ENCODE measurements at places on chromosomes 16 and 17.

- DNase-seq = no peak
Measured at GRCh38 chr16:3474136-3474779, 21.0 kb downstream of the C16orf90 start.

- no peak for DNase-seq
Measured at GRCh38 chr17:47660064-47660492, 10.4 kb downstream of the KPNB1 start.

DNA sequence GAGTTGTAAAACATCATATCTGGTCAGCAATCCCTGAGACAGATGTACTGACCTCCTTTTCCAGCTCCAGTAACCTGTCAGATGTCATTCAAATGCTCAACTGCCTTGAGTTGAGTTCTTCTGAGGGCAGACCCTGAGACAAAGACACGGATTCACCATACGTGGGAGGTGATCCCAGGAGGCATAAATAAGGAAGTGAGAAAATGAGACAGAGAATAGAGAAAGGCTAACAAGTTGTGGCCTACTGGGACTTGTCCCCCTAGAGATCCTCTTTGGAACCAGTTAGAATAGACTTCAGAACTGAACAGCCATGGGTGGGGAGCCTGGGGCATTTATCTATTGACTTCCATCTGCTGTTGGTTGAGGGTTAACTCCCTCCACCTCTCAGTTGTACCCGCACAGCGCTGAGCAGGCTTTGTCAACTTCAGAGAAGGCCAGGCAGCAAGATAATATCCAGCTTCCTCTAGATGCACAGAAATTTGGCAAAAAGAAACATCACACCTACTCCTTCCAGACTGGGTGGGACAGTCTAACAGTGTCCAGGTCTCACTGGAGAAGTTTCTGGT, 123.0 kb upstream of the DYNLRB2 start:
- no peak for DNase-seq

- no peak for DNase-seq
Measured at GRCh38 chr17:62778990-62779681, 29.0 kb downstream of the MARCHF10 start.

GRCh38 chr17:2060681-2061440, 6.0 kb downstream of the HIC1 start:
- no peak for DNase-seq

GRCh38 chr16:77539421-77540034, 104.7 kb upstream of the ADAMTS18 start:
- no peak for DNase-seq

DNA sequence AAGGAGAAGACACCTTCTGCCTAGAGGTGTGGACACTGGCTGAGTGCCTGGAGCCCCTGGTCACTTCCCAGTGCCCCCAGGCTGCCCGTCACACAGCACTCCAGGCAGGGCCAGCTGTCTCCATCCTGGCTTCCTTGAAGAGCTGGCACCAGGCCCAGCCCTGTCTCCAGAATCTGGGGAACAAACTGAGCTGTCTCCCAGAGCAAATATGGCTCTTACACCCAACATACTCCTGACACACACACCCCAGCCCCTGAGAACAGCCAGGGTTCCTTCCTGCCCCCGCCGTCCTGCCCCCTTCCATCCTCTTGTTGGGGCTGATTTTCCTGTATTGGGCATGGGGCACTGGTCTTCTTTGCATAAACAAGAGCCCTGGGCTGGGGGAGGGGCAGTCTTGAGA, 9.1 kb downstream of the NHERF1 start:
- no peak for DNase-seq

- no peak for DNase-seq
Measured at GRCh38 chr17:13244513-13244912, 226.7 kb upstream of the ELAC2 start.

DNA sequence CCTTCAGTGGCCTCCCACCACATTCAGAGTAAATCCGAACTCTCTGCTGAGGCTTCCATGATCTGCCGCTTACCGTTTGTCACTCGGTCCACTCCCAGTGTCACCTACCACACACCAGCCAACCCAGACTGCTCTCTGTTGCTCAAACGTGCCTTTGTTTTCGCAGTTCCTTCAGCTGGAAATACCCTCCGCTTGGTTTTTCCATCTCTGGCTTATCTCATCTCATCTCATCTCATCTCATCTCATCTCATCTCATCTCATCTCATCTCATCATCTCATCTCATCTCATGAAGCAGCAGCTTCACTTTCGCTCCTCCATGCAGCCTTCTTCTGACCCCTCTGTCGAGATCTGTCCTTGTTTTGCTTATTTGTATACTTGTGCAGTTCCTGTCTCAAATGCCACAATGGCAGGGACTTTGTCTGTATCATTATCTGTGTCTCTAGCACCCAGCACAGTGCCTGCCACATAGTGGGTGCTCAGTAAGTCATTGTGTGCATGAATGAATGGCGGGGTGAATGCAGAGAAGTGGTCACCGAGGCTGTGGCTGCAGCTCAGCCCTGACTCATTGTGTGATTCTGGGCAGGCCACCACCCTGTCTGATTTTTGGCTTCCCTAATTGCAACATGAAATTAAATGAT, 3.8 kb upstream of the SNX20 start:
- no peak for DNase-seq

GRCh38 chr17:39036009-39036408, 68.8 kb upstream of the FBXO47 start:
- no peak for DNase-seq

GRCh38 chr17:13557077-13557476, 44.7 kb downstream of the HS3ST3A1 start:
- DNase-seq = no peak

GRCh38 chr17:55495239-55495638, 16.0 kb downstream of the SMIM36 start:
- DNase-seq = no peak

- no peak for DNase-seq
Measured at GRCh38 chr16:8905168-8905762, 23.1 kb downstream of the LITAFD start.

DNA sequence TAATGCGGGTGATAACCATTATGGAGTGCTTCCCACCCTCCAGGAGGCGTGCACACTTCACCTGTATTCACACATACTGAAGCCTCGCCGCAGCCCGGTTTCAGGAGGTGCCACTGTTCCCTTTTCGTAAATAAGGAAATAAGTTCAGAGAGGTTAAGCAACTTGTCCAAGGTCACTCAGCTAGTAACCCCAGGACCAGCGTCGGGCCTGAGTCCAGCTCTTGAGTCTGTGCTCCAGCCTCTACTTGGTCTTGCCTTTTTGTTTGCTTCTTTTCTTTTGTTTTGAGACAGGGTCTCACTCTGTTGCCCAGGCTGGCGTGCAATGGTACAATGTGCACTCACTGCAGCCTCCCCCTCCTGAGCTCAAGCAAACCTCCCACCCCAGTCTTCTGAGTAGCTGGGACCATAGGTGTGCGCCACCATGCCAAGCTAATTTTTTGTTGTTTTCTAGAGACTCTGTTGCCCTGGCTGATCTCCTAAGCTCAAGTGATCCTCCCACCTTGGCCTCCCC, 63.5 kb upstream of the CIBAR2 start:
- DNase-seq = no peak

GRCh38 chr17:42268236-42268635, 8.0 kb downstream of the STAT5B start:
- DNase-seq = no peak
